ENCODE measurements at places on chromosomes 5 and 9.

DNA sequence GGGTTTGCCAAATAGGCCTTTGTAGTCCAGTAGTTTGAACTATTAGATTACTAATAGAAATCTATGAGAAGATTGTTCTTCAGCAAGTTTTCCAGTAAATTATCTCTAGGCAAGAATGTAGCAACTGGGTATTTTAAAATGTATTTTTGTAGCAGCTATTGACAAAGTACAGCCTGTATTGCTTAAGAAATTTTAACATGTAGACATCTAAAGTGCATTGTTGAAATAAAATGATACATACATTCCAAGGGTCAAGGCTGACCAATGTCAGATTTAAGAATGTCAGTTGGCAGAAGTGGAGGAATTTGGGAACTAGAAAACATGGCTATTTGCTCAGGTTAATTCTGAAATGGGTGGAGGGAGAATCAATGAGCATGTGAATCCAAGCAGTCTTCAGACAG is 57.5 kb upstream of the ZSWIM6 start:
- no peak for DNase-seq

DNA sequence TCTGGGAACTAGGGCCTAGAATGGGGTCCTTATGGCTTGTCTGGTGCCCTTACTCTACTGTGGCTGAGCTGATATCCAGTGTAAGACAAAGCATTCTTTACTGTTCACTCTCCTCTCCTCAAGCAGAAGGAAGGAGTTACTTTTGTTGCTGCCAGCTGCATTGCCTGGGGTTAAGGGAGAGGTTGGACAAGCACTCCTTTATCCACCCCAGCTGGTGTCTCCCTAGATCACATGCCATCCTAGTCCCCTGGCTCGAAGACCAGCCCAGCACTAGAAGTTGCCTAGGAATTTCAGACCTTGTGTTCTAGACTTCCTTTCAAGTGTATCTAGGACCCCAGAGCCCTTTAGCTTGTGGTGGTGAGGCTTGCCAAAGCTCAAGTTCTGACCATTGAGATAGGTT is 1051.5 kb upstream of the C9orf72 start:
- DNase-seq: no peak

GRCh38 chr5:157502143-157502647 is 42.2 kb downstream of the NIPAL4 start:
- no peak for DNase-seq

- no peak for DNase-seq
Measured at GRCh38 chr5:78215972-78216371, 78.5 kb downstream of the AP3B1 start.

- no peak for DNase-seq
Measured at GRCh38 chr5:72543365-72543764, 36.2 kb upstream of the ZNF366 start.

DNA sequence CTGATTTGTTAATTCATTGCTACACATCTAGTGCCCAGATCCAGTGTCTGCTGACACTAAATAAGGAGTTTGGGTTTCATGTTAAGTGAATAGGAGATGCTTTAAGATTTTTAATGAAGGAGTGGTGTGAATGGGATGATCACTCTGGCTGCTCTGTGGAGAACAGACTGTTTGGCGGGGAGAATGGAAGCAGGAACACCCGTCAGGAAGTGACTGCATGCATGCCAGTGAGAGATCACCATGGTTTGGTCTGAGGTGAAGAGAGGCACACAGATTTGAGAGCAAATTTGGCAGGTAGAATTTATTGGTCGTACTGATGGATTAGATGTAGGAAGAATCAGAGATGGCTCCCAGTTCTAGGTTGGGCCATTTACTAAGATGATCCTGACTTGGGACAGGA is 19.8 kb downstream of the ATP6V0E1 start:
- no peak for DNase-seq

GRCh38 chr9:84850830-84851392 is 181.4 kb downstream of the NTRK2 start:
- DNase-seq: no peak

All from T-helper 1 cell (primary cell).